ENCODE measurements at places on chromosomes 5 and 9. TPM values are rescaled to one million over a fixed set of nuclear protein-coding genes. Genes with fewer than 3 reads are reported as not detected.

APBB3 gene
- 3.3 TPM for total RNA-seq

CTNNA1 gene
- total RNA-seq, result 529 TPM

SH3RF2 gene
- total RNA-seq, result 0.22 TPM

DNA sequence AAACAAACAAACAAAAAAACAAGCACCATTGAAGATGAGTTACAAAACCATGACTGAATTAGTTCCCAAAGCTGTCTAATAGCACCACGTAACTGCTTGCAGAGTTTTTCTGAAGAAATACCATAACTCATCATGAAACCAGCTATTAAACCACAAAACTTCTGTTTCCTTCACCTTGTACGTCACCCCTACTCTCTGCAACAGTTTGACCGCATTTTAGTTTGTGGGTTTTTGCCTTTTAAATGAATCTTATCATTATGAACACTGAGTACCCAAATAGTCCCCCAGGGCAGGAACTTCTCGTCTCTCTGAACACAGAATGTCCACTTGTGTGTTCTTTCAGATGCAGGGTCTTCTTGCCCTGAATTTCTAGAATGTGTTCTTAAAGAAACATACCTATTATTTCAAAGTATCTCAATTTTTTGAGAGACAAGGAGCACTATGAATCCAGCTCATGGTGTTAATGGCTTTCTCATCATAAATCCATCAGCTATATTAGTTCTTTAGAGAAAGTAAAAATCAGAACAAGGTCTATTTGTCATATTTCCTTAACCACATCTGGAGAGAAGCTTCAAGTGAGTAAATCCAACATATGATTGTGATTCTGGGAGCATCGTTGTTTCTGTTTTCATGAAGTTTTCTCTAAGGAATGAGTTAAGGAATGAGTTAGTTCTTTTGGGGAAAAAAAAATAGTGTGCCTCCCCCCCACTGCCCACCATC is 210.6 kb downstream of the AUH start:
- no peak for DNase-seq

GRCh38 chr5:39906146-39906545 is 481.4 kb upstream of the DAB2 start:
- DNase-seq, result no peak

- DNase-seq, result no peak
Observed at GRCh38 chr9:131144201-131144600, 18.8 kb downstream of the NUP214 start.

- DNase-seq, result no peak
Observed at GRCh38 chr9:116933251-116933650, 246.1 kb downstream of the TRIM32 start.

DNA sequence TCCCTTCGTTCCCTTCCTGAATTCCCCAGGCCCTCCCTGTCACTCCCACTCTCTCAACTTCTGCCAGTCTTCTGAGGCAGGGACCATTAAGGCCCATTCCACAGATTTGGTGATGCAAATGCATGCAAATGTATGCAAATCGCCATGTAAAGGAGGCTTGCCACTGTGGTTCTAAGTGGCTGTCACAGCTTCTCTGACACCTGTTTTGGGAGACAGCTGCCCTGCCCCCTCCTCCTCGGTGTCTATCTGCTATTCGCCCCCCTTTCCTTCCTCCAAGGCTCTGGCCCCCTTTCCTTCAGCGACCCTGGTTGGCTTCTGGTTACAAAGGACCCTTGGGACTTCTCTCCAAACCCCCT is 10.5 kb upstream of the ARAP3 start:
- DNase-seq, result no peak

GRCh38 chr5:156253130-156253529 is 73.8 kb upstream of the SGCD start:
- DNase-seq, result no peak

GRCh38 chr9:125541840-125542243 is 165.2 kb downstream of the MAPKAP1 start:
- no peak for DNase-seq

DNA sequence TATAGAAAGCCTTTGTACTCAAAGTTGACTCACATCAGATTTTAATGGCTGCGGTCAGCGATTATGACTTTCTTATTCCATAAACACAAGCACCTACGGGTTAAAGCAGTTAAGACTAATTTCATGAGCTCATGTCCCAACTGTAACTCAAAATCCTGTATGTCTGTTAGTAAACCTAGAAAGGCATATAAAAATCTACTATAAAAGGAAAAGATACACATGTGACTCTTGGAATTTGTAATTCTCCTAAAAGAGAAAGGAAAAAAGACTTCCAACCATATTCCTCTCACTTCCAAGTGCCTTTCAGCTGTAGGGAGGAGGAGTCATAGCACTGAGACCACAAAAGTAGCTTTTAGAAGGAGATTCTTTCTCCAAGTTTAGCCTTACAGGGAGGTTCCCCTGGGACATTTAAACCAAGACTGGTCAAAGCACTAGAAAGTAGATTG is 129.1 kb downstream of the EBF1 start:
- DNase-seq, result no peak

GRCh38 chr5:146888351-146888978 is 9.9 kb upstream of the PPP2R2B start:
- DNase-seq, result no peak

GRCh38 chr5:79201206-79201605 is 34.7 kb upstream of the JMY start:
- DNase-seq, result no peak

DNA sequence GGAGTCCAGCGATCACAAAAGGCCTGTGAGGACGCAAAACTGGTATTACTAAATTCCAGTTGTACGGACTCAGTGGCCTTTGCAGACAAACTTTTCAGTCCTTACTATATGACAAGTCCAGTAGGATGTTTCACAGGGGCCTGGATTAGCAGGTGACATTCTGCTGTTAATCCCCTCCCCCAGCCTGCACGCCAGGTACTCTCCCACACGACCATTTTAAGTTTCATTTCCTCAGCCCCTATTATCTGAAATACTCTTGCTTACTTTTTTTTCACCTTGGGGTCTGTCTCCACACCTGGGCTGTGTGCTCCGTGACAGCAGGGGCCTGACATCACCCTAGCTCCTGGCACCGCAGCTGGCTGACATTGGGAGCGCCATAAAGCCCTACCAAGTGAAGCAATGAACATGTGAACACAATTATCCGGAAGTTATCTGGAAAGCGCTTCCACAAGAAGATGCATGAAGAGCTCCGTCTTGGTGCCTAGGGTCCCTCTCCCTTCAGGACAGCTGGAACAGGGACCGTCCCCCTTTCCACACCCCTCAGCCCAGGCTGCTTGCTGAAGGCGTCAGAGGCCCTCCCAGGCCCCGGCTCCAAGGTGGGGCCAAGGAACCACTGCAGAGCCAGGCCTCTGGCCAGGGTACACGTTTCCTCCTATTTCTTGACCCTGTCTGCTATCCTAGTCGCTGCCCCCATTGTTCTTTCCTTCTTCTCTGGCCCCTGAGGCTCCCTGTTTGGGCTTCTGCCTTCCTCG is 39.7 kb upstream of the ZNF622 start:
- no peak for DNase-seq
